ENCODE measurements at places on chromosomes 7 and 10.

DNA sequence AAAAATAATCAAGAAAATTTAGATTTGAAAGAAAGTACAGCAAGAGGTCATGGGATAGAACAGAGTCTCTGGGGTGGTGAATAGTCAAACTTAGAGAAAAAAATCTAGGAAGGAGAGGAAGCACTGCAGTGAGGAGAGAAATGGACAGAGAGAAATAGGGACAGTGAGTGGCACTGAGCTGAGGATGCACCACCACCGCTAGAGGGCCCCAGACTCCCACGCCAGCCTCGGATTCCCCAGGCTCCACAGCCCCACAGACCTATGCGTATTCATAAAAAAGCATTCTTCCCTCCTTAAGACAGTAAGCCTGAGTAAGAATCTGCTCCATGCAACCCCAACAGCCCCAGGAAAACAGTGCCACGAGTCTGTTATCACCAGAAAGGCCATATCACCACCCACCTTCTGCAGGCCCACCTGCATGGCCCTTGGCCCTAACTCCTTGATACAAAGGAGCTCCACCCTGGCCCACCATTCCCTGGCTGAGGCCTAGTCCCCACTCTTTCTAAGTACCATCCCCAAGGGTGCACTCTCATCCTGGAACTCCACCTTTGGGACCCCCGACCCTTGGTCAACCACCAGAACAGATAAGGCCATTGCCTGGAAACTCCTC lies 91.0 kb downstream of the ALOX5 start:
- DNase-seq, result no peak

DNA sequence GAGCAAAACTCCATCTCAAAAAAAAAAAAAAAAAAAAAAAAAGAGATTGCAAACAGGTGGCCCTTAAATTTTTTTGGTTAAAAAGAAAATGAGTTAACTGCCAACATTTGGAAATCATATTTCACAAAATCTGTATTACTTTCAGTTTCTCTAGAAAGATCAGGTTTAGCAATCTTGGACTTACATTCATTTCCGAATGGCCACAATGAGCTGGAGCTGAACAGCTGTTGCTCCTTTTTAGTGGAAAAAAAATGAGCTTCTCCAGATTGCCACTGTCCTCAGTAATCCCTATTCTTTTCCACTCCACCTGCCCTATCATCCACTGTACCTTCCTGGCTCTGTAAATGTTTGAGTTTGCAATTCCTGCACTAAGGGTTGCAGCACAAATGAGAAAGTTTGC lies 43.6 kb downstream of the RAB11FIP2 start:
- no peak for DNase-seq

GRCh38 chr7:116906391-116906790 lies 44.0 kb downstream of the CAPZA2 start:
- no peak for DNase-seq

DNA sequence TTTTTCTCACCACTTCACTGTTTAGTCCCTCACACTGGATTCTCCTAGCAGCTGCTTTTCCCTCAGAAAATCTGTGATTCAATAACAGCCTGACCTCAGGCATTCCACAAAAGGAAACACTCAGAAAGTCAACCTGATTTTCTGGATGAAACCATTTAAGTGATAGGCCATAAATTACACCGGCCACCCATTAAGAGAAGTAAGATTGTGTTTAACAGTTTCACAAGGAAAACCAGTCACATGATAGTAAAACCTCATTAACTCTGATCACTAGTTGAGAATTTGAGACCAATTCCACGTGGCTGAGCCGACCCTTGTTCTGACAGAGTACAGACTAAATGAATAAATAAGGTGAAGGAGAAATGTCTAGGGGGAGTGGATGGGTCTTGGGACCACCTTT lies 7.7 kb downstream of the GRM8 start:
- DNase-seq, result no peak

- no peak for DNase-seq
Observed at GRCh38 chr7:129013048-129013724, 41.7 kb downstream of the TNPO3 start.

DNA sequence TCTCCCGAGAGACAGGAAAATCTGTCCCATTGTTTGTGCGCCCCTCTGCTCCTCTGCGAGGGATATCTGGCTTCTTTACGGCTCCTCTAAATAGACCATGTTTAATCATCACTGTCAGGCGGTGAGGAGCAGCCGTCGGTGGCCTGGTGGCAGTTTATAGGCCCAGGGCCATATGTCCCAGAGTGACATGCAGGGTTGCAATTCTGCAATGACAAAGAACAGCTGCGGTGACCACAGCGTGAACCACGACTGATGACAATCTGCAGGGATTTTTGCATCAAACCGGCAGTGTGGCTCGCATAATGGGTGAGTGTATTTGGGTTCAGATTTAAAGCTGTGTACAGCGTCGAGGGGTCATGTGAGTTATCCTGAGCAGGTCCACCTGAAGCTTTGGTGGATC lies 41.5 kb downstream of the GATA3 start:
- no peak for DNase-seq

- no peak for DNase-seq
Observed at GRCh38 chr7:45401851-45402250, 172.3 kb upstream of the ADCY1 start.

DNA sequence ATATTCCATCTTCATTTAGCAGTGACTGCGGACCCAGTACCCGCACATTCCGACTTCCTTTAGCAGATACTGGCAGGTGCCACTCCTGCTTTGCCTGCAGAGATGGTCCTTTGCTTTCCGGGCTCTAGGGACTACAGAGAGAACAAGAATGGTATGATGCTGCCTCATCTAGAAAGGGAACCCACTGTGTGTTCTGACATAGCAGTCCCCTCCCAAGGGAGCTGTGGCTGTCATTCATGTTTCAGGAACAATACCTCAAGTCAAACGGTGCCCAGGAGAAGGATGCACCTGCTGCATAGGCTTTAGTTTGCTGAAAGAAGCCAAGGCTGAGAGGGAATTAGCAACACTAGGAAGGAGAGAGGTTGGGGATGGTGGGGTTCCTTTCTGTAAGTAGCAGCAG lies 15.9 kb upstream of the TMEM72 start:
- DNase-seq, result no peak

GRCh38 chr10:15725603-15726002 lies 5.9 kb upstream of the ITGA8 start:
- DNase-seq, result no peak

DNA sequence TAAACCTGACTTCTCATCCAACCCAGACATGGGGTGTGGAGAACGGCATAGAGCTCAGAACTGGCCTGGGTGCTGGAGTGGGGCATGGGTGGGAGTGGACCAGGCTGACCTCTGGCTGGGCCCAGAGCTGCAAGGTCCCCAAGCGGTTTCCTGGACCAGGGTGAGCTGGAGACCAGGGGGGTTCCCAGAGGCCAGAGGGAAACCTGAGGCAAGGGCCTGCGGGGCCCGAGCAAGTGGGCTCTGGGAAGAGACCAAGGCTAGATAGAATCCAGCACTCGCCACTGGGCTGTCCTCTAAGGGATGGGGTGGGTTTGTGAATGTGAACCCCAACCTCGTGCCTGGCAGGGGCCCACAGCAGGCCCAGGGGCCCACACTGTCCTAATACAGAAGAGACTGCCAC lies 39.4 kb upstream of the RET start:
- DNase-seq, result no peak

- DNase-seq, result no peak
Observed at GRCh38 chr10:72323771-72324191, 30.9 kb downstream of the DNAJB12 start.

GRCh38 chr7:86863452-86863851 lies 196.0 kb downstream of the ELAPOR2 start:
- no peak for DNase-seq

DNA sequence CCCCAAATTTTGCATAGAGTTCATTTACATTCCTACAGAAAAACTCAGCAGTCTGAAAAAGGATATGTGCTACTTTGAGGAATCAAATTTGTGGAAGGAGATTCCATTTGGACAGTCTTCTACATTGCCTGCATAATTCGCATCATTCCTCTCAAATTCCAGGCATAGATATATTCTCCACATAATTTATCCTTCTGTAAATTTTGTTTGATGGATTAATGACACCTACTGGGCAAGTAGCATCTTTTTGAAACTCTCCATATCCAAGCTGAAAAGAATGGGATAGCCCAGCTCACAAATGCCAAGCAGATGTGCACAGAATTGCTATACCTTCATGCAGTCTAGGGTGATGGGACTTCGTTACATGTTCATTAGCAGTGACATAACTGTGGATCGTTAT lies 515.3 kb downstream of the AUTS2 start:
- no peak for DNase-seq

- no peak for DNase-seq
Observed at GRCh38 chr7:25781704-25782103, 370.3 kb upstream of the NFE2L3 start.

GRCh38 chr10:69957241-69957885 lies 95.3 kb upstream of the MACROH2A2 start:
- no peak for DNase-seq

GRCh38 chr10:106179430-106179829 lies 985.1 kb downstream of the SORCS1 start:
- DNase-seq, result no peak

- no peak for DNase-seq
Observed at GRCh38 chr7:113959910-113960309, 41.1 kb upstream of the PPP1R3A start.

DNA sequence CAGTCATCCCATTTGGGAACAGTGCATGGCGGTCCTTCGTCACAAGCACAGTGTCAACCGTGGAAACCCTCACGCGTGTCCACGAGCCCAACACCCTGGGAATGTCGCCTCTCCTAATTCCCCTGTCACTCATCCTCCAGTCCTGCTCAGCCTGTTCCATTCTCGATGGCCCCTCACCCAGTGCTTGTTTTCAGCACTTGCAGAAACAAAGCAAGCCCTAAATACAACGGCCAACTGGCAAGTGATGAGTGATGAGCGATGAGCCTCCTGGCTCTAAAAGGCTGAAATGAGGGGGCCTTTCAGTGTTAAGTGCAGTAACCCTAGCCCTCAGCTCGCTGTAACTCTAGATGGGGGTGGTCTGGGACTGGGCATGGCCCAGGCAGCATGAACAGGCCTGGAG lies 22.6 kb downstream of the NKX2-3 start:
- no peak for DNase-seq

- no peak for DNase-seq
Observed at GRCh38 chr7:89623018-89623672, 531.1 kb upstream of the STEAP1 start.

DNA sequence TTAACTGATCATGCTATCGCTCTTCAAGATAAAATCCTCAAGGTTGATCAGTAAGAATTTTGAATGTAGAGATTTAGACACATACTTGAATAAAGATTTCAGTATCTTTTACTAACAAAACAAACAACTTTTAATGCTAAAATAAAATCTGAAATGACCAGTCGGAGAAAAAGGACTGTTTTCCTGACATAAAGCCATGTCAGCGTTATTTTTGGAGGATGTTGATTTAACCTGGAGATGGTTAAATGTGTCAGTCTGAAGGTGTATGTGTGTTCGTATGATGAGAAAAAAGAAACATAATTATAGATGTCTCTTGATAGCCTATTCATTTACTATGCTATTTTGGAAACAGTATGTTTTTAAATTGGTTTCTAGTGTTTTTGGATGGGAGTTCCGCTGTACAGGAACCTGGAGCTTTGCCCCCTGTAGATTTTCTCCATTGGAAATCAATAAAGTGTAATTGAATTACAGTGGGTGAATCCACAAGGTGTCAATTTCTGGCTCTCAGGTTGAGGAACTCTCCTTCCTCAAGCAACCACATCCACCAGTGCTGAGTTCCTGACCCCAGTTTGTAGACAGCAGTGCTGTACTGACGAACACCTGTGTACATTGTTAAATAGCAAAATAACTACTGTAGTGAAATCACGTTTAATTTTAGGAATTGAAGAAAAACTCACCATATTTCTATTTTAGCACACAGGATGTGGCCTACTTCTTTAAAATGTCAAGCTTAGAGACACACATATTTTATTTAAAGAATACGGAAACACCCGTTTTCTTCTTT lies 670.1 kb downstream of the MAGI2 start:
- no peak for DNase-seq

DNA sequence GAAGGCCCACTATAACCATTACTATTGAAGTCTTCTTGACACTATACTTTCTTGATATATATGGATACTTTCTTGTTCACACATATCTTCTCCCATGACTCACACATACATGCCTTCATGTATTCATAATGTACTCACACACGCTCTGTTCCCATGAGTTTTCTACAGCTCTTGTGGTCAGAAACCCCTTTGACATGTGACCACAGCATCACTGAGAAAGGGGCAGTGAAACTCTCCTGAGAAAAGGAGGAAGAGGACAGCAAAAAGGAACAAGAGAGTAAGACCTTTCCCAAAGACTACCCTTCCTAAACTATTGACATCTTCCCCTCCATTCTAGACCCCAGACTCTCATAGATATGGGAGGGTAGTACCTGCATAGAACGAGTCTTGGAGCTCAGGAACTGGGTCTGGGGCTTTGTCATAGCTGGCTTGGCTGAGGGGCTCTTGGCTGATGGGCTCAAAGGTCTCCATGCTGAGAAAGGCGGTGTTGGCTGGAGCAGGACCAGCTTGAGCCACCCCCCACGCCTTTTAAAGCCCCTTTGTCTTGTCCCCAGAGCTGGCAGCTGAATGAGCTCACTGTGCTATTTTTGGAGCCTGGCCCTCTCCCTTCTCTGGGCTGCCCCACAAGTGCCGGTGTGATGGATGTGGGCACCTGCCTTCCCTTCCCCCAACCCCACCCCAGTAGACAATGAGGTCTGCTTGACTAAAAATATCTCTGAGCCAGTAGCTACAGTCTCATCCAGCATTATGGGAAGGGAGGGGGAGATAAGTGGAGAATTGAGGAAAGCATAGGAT lies 5.1 kb downstream of the SYNPO2L start:
- DNase-seq, result no peak

DNA sequence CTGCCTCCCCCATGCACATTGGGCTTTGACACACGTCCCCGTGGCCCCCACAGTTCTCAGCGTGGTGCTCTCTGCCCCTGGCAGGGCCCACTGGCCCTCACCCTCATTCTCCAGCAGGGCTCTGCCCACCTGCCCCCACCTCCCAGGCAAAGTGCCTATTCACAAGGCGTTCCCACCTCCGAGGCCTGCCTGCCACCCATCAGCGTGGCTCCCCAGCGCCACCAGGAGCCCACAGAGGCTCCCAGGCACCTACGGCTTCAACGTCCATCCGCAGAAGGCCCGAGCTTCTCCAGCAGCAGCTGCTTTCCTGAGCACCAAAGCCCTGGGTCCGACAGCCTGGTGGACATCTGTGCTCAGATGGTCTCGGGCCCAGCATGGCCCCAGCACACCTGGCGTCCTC lies 211.8 kb upstream of the PPP2R2D start:
- DNase-seq, result no peak

- DNase-seq, result no peak
Observed at GRCh38 chr7:142501434-142501833, 243.6 kb upstream of the PRSS58 start.

- no peak for DNase-seq
Observed at GRCh38 chr7:18583305-18583704, 87.8 kb downstream of the HDAC9 start.
